ENCODE measurements at places on chromosomes 13 and 19.

- H3K4me1 ChIP-seq, result no peaks in the 10 kb centered on the region
- H3K27ac ChIP-seq, result no peak overlapping the region
- DNase-seq, result no peak
- no peaks in the 10 kb centered on the region for H3K36me3 ChIP-seq
These were observed 456.0 kb downstream of the PCDH17 start for GRCh38 chr13:58087566-58087965.

- H3K4me1 ChIP-seq, result no peaks in the 10 kb centered on the region
- H3K36me3 ChIP-seq, result no peaks in the 10 kb centered on the region
- DNase-seq, result no peak
- no peaks in the 10 kb centered on the region for H3K27me3 ChIP-seq
These were observed 13.6 kb upstream of the SERP2 start for GRCh38 chr13:44359983-44360375.

DNA sequence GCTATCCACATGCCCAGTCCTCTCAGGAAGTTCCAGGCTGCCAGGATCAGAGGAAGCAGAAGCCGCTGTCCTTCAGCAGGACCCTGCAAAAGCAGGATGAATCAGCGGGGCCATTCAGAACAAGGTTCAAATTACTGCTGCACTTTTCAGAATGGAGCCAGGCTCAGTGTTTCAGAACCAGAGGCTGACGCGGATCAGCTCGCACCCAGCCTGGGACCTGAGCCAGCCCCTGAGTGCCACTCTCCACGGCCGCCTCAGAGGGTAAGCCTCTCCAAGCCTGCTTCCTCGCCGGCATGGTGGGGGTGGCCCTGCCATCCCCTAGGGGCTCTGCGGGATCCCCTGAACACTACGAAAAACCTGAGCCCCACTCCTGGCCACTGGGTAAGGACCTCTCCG lies 24.7 kb downstream of the RASA3 start:
- no peaks in the 10 kb centered on the region for H3K27me3 ChIP-seq
- H3K4me3 ChIP-seq, result no peak overlapping the region
- peaks cover 20% of the 10 kb centered on the region for H3K4me1 ChIP-seq

DNA sequence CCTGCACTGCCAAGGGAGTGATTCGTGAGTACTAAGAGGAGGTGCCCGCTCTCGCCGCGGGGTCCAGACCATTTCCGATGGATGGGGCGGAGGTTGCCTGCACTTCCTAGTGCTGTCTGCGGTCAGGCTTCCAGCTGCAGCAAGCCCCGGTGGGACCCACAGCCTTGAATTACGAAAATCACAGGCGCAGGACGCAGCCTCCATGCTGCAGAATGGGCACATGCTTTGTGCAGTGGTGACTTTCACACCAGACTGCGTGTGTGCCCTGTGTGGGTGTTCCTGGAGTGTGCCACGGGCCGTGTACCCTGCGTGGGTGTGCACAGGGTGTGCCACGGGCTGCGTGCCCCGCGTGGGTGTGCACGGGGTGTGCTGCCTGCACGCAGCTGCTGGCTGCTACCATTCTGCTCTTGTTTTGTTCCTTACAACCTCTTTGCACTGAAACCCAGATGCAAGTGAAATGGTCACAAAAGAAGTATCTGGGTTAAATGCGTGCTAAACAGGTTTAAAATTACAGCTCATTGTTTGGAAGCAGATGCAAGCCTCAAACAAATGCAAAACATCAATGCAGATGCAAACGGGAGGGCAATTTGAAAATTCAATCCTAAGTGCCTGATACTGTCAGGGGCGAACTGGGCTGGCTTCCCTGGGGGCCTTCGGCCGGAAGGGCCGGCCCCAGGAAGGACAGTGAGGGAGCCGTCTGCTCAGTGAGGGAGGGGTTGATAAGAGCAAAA lies 221.2 kb upstream of the SOX1 start:
- H3K4me3 ChIP-seq, result no peak overlapping the region
- DNase-seq, result no peak
- H3K36me3 ChIP-seq, result no peaks in the 10 kb centered on the region
- H3K27me3 ChIP-seq, result peaks cover 28% of the 10 kb centered on the region

- H3K36me3 ChIP-seq, result no peaks in the 10 kb centered on the region
- H3K27ac ChIP-seq, result no peak overlapping the region
- no peaks in the 10 kb centered on the region for H3K27me3 ChIP-seq
- DNase-seq, result no peak
- no peaks in the 10 kb centered on the region for H3K4me1 ChIP-seq
- H3K4me3 ChIP-seq, result no peak overlapping the region
These were observed 1227.5 kb upstream of the MIR17HG start for GRCh38 chr13:90120026-90120425.

Data from upper lobe of right lung (tissue), 1 donor.